RPMI7951 (cell line): ENCODE measurements at places on chromosomes 12 and 14. TPM values are rescaled to one million over a fixed set of nuclear protein-coding genes. Genes with fewer than 3 reads are reported as not detected.

DNA sequence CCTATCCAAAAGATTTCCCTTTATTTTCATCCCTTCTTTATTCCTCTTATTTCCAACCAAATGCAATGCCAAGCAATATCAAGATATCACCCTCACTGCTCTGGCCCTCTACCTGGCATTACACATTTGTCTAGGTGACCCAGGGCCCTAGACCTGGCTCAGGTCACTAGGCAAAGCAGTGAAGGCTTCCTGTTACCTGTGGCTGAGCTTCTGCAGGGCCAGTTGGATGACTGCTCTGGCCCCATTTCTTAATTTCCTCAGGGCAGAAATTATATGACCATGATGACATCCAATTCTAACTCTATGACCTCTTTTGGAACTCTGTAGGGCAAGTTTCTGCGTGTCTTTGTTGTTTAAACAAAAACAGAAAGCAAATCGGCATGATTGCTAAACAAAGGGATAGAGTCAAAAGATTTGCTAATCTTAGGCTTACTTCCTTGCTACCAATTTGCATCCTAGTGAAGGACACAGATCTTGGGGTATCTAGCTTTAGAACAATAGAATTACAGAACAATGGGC is 7.4 kb upstream of the CCDC198 start:
- no peak for DNase-seq

DNA sequence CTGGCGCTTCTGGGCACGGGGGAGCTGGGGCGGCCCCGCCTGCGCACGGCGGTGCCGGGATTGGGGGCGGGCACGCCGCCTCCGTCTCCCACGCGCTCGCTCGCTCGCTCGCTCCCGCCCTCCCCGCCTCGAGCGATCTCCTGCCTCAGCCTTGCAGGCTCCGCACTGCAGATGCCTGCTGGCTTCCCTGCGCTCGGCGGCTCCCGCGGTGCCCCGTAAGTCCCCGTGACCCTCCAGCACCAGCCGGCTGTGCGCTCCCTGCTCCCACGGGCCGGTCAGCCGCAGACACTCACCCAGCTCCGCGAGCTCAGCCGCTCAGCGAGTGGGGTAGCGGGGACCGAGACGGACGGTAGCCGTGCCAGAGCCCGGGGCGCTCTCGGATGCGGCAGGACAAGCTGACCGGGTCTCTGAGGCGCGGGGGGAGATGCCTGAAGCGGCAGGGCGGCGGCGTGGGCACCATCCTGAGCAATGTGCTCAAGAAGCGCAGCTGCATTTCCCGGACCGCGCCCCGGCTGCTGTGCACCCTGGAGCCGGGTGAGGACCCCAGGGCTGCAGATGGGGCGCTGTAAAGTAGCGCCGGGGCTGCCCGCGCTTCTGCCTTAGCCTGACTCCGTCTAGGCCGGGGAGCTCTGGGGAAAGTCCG is at the start of gene TBC1D30:
Gene TBC1D30 (plus strand): TSS at position 148 of the 643 bp plus-strand sequence. CDS start 233 bp downstream, at position 381.
- DNase-seq, result peak; percentile 17

DNA sequence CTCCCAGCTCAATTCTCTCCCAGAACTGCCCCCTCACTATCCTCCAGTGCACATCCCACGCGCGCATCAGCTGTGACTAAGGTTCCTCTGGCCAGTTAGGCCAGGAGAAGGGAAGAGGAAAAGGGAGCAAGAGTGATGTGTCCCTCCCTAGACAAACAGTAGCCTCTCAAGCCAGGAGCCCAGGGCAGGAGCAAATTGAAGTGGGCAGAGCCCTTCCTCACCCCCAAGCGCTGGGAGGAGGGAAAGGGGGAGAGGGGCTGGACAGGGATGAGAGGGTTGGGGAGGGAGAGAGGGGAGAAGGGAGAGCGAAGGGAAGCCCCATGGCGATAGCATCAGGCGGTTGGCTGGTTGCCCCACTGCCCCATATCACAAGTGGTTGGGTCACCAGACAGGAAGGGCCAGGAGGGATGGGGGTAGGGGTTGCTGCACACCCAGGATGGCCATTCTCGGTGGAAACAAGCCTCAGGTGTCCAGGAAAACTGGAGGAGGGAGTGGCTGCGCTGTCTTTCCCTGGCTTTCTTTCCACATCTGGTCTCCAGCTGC is 1.1 kb downstream of the CD63 start:
- peak; percentile 93 for DNase-seq

GRCh38 chr14:93462479-93462878 is 31.7 kb downstream of the UNC79 start:
- DNase-seq, result no peak

DNA sequence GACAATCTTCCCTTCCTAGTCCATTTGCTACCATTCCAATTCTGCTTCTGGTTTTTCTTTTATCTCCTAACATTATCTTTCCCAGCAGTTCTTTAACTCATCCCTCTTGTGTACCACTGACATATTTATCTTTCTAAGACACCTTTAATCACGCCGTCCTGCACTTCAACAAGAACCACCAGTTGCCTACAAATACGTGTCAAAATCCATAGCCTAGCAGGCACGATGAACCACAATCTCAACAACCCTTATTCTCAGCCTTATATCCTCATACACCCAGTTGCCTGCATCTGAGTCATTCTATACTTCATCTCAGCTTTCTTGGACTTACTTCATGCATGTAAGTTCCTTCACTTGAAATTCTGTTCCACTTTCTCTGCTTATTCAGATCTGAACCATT is 16.4 kb upstream of the ST8SIA1 start:
- DNase-seq, result no peak

GRCh38 chr12:104276273-104277131 is 27.0 kb upstream of the EID3 start:
- DNase-seq, result no peak

GRCh38 chr12:56102683-56103065 is 1.7 kb upstream of the PA2G4 start:
- DNase-seq, result no peak

- DNase-seq, result peak; percentile 62
These were observed 33.1 kb upstream of the FBXO34 start for GRCh38 chr14:55238019-55238680.

DNA sequence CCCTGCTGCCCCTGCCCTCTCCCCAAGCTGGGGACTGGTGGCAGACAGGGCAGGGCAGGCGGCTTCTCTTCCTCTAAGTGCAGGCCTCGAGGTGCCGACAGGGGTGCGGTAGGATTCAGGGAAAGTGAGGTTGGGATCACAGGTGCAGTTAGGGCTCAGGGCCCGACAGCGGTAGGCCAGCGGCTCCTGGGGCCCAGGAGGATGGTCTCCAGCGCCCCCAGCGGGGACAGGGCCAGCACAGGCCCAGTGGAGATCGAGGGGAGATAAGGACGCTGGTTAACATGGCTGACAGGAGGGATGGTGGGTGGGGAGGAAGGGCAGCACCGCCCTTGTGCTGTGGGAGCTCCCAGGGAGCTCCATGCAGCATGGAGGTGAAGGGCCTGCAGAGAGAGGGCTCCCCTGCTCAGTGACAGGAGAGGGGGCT is 935 bp upstream of the CRIP1 start:
- DNase-seq, result peak; percentile 21

DNA sequence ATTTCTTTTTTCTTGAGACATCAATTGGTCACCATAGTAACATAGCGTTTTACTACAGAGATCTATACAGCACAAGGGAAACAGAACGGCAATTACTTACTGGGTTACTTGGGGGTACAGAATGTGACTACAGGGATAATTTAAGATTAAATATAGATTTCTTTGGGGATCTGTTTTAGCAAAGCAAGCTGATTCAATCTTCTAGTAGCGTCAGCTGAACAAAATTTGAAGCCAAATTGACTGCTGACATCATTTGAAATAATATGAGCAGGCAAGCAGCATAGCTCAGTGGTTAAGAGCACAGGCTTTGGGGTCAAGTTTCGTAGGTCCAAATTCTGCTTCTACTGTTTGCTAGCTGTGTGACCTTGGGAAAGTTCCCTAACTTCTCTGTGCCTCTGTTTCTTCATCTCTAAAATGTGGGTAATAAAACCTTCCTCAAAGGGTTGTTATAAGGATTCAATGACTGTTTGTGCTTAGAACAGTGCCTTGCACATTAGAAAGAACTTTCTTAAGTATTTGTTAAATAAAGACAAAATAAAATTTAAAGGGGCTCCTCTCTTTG is 12.8 kb downstream of the GPR19 start:
- DNase-seq, result no peak

- peak; percentile 50 for DNase-seq
These were observed 360.8 kb downstream of the AEBP2 start for GRCh38 chr12:19799895-19800602.

DNA sequence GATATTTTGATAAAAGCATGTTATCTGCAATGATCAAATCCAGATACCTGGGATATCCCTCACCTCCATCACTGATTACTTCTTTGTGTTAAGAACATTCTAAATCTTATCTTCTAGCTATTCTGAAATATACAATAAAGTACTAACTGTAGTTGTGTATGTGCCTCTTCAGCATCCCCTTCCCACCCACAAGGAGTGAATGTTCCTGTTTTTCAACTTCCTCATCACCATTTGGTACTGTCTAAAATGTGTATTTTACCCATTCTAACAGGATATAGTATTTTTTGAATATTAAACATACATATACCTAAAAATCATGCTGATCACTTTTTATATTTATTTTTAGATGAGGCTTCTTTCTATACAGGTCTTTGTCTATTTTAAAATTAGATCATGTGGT is 1252.6 kb downstream of the TMEM121 start:
- no peak for DNase-seq

DNA sequence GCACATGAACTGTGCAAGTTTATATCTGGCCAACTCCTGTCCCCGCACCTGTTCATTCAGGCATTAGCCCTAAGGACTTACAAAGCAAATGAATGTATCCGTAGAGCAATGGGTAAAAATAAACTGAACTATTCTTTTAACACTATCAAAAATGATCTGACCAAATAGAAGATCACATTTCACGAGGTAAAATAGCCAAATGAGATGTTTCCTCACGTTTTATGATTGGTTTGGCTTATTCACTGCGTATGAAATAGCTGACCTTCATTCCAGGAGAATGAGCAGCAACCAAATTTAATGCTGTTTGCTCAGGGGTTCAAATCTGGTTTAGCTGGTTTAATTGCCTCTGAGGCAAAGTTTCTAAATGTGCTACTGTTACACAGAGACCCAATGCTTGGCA is 216.0 kb upstream of the EEA1 start:
- DNase-seq, result no peak

GRCh38 chr12:31005944-31006361 is 67.7 kb upstream of the DDX11 start:
- peak; percentile 88 for DNase-seq

GRCh38 chr14:95935228-95935822 is 58.7 kb downstream of the TUNAR start:
- DNase-seq, result peak; percentile 35

DNA sequence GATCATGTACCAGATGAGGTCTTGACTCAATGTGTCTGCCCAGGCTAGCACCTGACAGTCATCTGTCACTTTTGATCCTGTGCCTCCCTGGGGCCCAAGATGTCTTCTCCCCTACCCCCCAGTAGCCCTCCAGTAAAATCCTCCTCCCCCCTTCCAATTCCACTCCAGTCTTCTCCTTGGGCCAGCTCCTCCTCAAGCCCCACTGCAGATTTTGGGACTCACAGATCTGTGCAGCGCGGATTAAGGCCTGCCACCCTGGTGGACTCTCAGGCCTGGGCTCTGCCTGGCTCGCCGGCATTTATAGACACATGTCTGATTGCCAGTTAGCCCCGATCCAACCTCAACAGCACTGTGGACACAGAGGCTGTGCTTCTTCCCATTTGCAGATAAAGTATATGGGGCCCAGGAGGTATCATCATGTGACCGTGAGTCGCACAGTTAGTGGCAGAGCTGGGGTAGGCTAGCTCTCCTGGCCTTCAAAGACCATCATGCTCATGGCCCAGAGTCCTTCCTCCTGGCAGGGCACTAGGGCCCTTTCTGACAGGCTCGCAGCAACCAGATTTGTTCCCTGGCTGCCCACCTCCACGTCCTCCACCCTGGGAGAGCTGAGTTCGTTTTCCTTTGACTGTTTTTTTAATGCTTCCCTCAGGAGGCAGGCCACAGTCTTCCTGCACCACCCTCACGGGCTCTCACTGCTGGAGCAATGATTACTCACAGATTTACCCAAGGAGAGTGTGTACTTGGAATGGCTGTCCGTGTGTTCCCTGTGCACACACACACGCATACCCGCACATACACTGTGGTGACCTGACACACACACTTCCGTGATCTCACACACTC is 98.3 kb upstream of the DIO3 start:
- no peak for DNase-seq

GRCh38 chr14:78130356-78130755 is 39.8 kb upstream of the NRXN3 start:
- no peak for DNase-seq

DNA sequence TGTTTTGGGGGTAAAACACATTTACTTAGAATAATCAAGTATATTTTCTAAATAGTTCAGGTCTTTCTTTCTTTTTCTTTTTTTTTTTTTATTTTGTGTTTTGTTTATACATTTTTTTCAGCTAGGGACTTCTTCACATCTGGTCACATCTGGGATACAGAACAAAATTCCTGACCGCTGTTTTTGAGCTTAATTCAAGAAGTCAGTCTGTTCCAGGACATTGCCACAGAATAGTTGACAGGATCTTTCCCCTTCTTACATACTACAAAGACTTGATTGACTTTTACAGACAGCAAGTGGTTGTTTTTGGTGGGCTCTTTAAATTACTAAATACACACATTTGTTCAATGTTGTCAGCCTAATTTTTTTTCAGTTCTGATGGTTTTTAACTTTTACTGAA is 41.8 kb upstream of the DCN start:
- no peak for DNase-seq

DNA sequence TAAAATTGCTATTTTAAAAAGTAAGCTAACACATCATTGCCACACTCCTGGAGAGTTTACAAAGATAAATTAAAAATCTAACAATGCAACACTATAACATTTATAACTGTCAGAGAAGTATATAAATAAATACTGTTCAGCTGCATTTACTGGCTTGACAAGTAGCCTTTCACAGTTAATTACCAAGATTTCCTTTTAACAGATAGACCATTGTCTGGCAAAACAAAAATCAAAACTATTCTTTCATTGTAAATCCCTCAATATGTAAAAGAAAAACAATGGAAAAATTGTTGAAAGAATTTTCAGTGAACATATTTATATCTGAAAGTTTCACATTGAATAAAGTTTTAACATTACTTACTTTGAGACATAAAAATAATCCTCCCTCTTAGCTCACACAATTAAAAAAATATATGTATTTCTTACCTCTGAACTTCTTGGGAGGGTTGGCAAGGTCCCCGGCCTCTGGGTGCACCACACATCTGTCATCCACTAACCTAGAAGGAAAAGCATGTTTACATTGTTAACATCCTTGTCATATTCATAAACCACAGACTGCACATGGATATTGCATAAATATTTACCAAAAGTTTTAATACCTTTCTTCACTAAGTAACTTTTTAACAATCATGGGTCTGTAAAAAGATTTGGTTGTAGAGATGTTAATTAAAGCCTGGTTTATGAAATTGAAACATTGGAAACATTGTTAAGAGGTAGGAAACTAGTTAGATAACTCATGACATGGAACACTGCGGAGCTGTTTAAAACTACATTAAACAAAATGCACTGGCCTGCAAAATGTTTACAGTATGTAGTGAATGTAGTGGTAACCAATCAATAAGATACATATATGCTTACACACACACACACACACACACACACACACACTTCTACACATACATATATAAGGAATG is 43.0 kb downstream of the ITPR2 start:
- DNase-seq, result peak; percentile 24

SALL2 gene
- 0.48 and 1.1 TPM in 2 replicates for total RNA-seq

SYCP3 gene
- total RNA-seq, result 0.20 TPM in 1 of 2 replicates, not detected in the other

CD163 gene
- total RNA-seq, result not detected in 2 replicates

INSM2 gene
- not detected in 2 replicates for total RNA-seq

IL22 gene
- not detected in 2 replicates for total RNA-seq

NT5DC3 gene
- total RNA-seq, result 2.5 and 4.1 TPM in 2 replicates

SLC25A47 gene
- not detected in 2 replicates for total RNA-seq
